ENCODE measurements at places on chromosomes 3 and 15. TPM values are rescaled to one million over a fixed set of nuclear protein-coding genes. Genes with fewer than 3 reads are reported as not detected.

GRCh38 chr3:36175916-36176461, 204.3 kb upstream of the STAC start:
- H3K4me3 ChIP-seq, result no peak overlapping the region
- no peak for DNase-seq
- no peaks in the 10 kb centered on the region for H3K27me3 ChIP-seq
- H3K36me3 ChIP-seq, result no peaks in the 10 kb centered on the region
- no peaks in the 10 kb centered on the region for H3K4me1 ChIP-seq

Gene FANCD2OS
- not detected for total RNA-seq

DNA sequence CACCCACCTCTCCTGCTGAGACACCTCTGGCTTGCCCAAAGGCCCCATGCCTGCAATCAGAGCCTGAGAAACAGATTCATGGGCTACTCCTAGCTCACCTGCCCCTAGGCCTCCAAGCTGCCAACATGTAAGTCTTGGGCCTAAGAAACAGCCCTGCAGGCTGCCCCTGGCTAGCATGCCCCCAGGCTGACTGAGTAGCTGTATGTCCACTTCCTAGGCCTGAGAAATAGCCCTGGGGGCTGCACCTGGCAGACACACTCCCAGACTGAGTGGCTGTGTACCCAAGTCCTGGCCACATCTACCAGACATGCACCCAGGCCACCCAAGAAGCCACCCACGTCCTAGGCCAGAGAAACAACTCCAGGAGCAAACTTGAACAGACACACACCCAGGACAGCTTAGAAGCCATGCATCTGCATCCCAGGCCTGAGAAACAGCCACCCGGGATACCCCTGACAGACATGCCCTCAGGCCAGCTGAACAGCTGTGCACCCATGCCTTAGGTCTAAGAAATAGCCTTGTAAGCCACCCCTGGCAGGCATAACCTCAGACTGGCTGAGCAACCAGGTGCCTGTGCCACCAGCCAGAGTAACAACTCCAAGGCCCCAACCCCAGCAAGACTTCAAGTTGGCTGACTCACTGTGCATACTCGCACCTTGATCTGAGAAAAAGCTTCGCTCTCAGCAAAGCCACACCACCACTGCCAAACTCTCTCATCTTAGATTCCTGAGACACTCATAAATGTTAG, 12.0 kb upstream of the NRG4 start:
- H3K4me3 ChIP-seq, result no peak overlapping the region
- H3K27ac ChIP-seq, result no peak overlapping the region
- peaks cover 3% of the 10 kb centered on the region for H3K36me3 ChIP-seq
- DNase-seq, result no peak
- H3K4me1 ChIP-seq, result no peaks in the 10 kb centered on the region

Gene BLM
- 2.3 TPM for total RNA-seq

- no peak for DNase-seq
- H3K4me3 ChIP-seq, result no peak overlapping the region
- H3K36me3 ChIP-seq, result no peaks in the 10 kb centered on the region
- no peaks in the 10 kb centered on the region for H3K4me1 ChIP-seq
- no peaks in the 10 kb centered on the region for H3K27me3 ChIP-seq
- no peak overlapping the region for H3K27ac ChIP-seq
Measured at GRCh38 chr3:79161941-79162340, 605.9 kb downstream of the ROBO1 start.

GRCh38 chr3:16357186-16358121, 92.4 kb downstream of the OXNAD1 start:
- H3K4me1 ChIP-seq, result peaks cover 12% of the 10 kb centered on the region
- DNase-seq, result no peak
- H3K4me3 ChIP-seq, result no peak overlapping the region

DNA sequence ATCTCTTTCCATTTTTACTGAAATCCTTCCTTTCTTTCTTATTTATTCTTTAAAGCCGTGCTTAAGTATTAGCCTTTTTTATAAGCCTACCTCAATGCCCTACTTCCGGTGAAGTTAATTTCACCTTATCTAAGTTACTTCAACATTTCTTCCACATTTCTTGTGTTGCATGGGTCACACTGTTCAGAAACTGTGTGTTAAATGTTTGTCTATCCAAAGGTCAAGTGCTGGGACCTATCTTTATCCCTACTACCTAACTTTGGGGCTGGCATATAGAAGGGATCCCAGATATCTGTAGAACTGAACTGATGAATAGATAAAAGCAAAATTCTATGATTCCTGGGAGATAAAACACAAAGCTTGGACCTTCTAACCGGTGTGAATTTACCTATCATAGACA, 332.3 kb upstream of the SATB1 start:
- no peaks in the 10 kb centered on the region for H3K36me3 ChIP-seq
- H3K27me3 ChIP-seq, result peaks cover 8% of the 10 kb centered on the region
- no peak overlapping the region for H3K4me3 ChIP-seq
- DNase-seq, result no peak
- H3K27ac ChIP-seq, result no peak overlapping the region

Gene KBTBD13
- not detected for total RNA-seq

Gene FETUB
- not detected for total RNA-seq

DNA sequence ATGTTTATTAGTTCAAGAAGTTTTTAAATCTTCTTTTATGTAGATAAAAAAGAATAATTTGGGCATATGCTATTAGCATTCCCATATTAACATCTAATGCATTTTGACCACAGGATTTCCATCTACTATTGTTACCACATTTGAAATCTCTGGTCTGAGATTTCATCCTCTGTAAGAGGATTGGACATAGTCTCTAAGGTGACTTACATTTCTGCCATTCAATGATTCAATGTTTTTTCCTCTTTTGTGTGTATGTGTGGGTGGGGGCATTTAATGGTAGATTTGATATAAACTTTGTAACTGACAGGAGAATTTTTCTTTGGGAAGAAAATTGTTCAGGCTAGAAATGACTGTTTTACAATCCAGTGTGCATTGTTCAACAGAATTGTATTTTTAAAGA, 307.3 kb upstream of the RBMS3 start:
- H3K36me3 ChIP-seq, result peaks cover 6% of the 10 kb centered on the region
- H3K4me3 ChIP-seq, result no peak overlapping the region
- H3K27me3 ChIP-seq, result no peaks in the 10 kb centered on the region

- peaks cover 54% of the 10 kb centered on the region for H3K4me1 ChIP-seq
- no peak for DNase-seq
- H3K36me3 ChIP-seq, result peaks cover 13% of the 10 kb centered on the region
- H3K27me3 ChIP-seq, result no peaks in the 10 kb centered on the region
- no peak overlapping the region for H3K27ac ChIP-seq
Measured at GRCh38 chr15:101183226-101183930, 68.5 kb downstream of the CHSY1 start.

GRCh38 chr3:69961706-69962439, 37.7 kb upstream of the SAMMSON start:
- no peak overlapping the region for H3K4me3 ChIP-seq
- DNase-seq, result no peak
- H3K27ac ChIP-seq, result no peak overlapping the region
- no peaks in the 10 kb centered on the region for H3K4me1 ChIP-seq
- no peaks in the 10 kb centered on the region for H3K27me3 ChIP-seq

DNA sequence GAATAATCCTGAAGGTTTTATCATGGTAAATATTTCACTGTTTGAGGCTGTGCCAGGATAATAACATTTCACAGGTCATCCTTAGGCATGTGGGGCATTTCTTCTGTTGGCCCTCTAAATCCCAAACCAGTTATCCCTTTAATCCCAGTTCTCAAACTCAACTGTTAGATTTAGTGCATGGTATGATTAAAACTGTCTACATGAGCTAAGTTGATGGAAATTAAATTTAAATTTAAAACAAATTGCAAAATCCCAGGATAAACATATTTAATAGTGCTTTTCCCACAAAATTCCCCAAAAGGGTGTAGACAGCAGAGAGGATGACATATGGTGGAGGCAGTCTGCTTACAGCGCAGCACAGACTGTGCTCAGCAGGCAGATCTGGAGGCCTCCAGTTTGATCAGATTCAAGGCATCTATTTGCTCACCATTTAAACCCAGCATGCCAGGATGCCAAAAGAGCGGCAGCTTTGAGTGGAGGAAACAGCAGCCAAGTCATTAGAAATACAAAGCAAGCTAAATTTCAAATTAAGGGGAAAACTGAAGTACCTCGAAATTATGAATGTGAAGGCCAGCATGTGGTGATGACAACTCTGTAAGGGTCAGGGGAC, 325.8 kb downstream of the KCNH8 start:
- H3K36me3 ChIP-seq, result no peaks in the 10 kb centered on the region
- no peaks in the 10 kb centered on the region for H3K4me1 ChIP-seq
- no peak overlapping the region for H3K27ac ChIP-seq
- H3K4me3 ChIP-seq, result no peak overlapping the region

DNA sequence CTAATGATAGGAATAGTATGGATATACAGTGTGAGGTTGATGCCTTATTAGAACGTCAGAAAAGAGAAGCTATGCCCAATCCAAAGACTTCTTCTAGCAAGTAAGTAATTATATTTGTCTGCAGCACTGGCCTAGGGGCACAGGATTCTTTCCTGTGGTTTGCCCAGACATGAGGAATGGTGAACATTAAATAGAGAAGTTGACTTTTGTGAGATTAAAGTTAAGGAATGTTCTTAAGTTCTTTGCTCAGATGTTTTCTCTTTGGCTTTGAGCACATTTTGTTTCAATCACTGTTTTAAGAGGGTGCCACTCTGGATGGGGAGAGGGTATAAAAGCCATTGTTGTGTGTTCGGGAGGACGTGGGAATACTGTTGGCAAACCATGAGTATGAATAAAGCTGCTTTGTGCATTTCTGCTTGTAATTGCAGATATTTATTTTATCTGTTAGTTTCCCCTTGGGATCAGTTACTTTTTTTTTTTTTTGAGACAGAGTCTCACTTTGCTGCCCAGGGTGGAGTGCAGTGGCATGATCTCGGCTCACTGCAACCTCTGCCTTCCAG, 8.3 kb downstream of the KIF23 start:
- H3K27me3 ChIP-seq, result no peaks in the 10 kb centered on the region
- peaks cover 7% of the 10 kb centered on the region for H3K36me3 ChIP-seq
- H3K4me3 ChIP-seq, result no peak overlapping the region
- H3K4me1 ChIP-seq, result peaks cover 50% of the 10 kb centered on the region
- no peak for DNase-seq
- peak overlapping the region; percentile 84 for H3K27ac ChIP-seq

- no peak overlapping the region for H3K4me3 ChIP-seq
- H3K4me1 ChIP-seq, result no peaks in the 10 kb centered on the region
- peaks cover 48% of the 10 kb centered on the region for H3K27me3 ChIP-seq
- H3K36me3 ChIP-seq, result no peaks in the 10 kb centered on the region
- DNase-seq, result peak; percentile 72
- no peak overlapping the region for H3K27ac ChIP-seq
Measured at GRCh38 chr3:13122081-13123012, 49.1 kb upstream of the IQSEC1 start.

Gene CFAP92
- not detected for total RNA-seq

DNA sequence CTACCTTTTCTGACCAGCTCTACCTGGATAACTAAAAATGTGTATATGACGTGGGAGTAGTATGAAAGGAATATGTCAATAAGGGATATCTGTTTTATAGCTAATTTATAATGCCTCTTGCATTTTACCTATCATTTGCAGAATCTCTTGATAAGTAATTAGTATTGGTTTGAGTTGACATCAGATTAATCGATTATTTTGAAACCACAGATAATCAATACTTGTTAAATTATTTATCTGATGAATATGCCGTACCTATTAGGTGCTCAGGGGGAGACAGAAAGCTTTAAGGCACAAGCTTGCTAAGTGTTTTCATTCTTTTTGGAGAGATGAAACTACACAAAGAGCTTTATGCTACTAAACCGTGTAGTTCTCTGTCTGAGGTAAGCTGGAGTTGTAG, 24.3 kb downstream of the NR1D2 start:
- DNase-seq, result no peak
- no peaks in the 10 kb centered on the region for H3K27me3 ChIP-seq
- H3K36me3 ChIP-seq, result peaks cover 9% of the 10 kb centered on the region
- peak overlapping the region; percentile 1 for H3K27ac ChIP-seq

DNA sequence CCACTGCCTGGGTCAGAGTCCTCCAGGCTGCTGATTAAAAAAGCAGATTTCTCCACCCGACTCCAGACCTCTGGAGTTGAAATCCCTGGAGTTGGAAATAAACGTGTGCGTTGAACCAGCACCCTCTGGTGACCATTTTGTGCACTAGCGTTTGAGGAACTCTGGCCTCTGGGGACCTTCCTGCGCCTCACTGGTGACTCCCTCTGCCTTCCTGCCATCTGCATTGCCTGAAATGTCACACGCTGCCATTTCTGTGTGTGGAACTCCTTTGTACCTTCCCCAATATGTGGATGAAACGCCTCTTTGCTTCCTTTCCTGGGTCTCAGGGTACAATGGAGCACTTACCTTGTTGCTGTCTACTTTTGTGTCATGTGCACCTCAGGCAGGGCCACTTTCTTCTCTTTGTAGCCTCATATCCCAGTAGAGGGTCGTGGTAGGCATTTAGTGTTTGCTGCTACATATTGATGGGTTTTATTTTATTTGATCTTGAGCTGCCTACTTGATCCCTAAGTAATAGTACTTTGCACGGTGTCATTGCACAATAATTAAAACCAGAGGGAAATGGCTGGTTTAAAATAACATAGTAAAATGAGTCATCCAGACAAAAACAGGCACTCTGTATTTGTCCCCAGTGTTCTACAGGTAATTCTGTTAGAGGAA, 56.8 kb downstream of the GPR171 start:
- H3K4me3 ChIP-seq, result no peak overlapping the region
- no peak overlapping the region for H3K27ac ChIP-seq
- no peak for DNase-seq
- H3K36me3 ChIP-seq, result no peaks in the 10 kb centered on the region

Gene AGBL1
- total RNA-seq, result not detected

- no peak for DNase-seq
- H3K27ac ChIP-seq, result no peak overlapping the region
- no peaks in the 10 kb centered on the region for H3K36me3 ChIP-seq
- peaks cover 13% of the 10 kb centered on the region for H3K4me1 ChIP-seq
- H3K27me3 ChIP-seq, result no peaks in the 10 kb centered on the region
Measured at GRCh38 chr3:197338586-197338985, 40.2 kb upstream of the DLG1 start.

Gene TIMP4
- total RNA-seq, result 31.3 TPM

DNA sequence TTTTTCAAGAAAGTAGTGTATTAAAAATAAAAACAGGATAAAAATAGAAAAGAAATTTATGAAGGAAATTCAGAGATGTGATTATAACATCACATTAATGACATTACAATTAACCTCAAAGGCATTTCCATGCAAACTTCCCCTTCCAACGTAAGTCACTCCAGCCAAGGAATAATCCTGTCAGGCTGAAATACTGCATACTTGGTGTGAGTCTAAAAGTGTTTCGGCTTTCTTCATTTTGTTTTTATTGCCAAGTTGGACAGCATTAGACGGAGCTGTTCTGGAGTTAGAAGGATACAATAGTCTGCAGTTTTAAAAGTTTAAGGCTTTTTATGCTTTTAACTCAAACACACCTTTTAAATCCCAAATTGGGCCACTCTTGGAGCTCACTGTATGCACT, 435.0 kb downstream of the MECOM start:
- no peak overlapping the region for H3K4me3 ChIP-seq
- H3K27ac ChIP-seq, result no peak overlapping the region
- no peaks in the 10 kb centered on the region for H3K27me3 ChIP-seq
- H3K36me3 ChIP-seq, result no peaks in the 10 kb centered on the region
- H3K4me1 ChIP-seq, result peaks cover 12% of the 10 kb centered on the region

Gene FURIN
- 71.1 TPM for total RNA-seq

All from chondrocyte (in vitro differentiated cells).